ENCODE measurements at places on chromosomes 7 and 10.

DNA sequence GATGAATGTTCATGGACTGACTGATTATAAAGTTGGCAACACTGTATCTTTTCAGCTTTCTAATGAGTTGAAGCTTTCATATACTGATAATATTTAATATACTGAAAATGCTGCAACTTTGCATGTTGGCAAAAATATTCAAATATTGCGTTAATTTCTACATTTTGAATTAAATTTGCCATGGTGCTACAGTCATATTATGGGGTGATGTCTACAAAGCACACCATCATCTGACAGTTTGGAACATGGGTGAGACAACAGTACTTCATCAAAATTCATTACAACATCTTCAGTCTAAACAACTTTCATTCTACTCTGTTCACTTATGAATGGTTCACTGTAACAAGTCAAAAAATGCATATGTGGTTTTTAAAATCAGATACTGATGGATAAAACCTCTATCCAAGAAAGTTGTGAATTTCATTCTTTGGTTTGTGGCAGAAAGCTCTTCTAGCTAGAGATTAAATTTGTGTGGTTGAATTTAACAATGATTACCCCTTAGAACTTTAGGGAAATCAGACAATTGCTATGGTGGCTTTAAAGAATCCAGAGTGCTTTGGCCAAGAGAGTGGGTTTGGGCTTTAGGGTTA, 136.4 kb downstream of the TMEM26 start:
- DNase-seq: no peak

DNA sequence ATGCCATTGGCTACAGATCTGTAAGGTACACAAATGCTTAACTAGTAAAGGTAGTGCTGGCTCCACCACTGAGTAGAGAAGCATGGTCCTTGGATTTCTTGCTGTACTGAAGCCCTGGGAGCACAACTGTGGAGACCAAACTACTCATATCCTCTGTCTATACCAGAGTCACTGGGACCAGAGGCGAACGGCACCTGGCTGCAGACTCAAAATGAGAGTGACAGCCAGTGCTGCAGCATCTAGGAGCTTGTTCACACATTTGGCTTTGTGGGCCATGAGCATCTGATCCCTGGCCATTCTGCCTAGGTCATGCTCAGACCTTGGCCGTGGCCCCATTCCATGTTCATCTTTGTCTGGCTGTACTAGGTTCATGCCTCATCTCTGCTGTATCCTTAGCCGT, 31.9 kb downstream of the LRRC18 start:
- DNase-seq: peak; percentile 22

DNA sequence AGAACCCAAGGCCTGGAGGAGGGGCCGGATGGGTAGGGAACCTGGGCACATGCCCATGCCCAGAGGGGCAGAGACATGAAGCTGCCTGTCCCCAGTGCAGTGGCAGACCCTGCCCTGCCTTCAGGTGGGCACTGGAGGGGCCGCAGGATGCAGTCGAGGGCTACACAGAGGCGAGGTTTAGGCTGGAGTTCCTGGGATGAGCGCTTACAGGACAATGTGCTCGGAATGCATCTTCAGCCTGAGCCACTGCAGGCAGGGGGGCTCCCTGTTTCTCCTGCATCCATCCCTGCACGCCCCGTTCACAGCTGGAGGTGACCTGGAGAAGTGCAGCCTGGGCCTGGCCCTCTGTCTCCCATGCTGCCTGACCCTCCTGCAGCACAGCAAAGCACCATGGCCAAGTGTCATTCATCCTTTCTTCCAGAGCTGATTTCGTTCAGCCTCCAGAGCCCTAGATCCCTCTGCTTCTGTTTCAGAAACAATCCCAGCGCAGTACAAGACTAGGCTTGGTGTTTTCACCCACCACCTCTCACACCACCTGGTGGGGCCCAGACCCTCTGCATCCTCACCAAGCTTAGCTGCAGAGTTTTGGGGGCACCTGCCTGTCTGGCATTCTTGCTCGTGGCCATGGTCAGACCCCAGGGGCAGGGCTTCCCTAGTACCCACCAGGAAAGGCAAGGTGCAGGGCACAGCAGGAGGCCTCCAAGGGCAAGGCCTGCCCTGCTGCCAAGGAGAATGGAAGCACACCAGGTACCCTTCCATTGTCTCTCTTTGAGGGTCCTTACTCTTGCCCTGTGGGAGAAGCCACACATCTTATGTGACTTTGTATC, 311.9 kb downstream of the TCERG1L start:
- DNase-seq: no peak

- DNase-seq: no peak
These were observed 51.9 kb upstream of the CHST15 start for GRCh38 chr10:124145109-124145870.

- no peak for DNase-seq
These were observed 1.9 kb downstream of the BUB3 start for GRCh38 chr10:123156078-123156477.

DNA sequence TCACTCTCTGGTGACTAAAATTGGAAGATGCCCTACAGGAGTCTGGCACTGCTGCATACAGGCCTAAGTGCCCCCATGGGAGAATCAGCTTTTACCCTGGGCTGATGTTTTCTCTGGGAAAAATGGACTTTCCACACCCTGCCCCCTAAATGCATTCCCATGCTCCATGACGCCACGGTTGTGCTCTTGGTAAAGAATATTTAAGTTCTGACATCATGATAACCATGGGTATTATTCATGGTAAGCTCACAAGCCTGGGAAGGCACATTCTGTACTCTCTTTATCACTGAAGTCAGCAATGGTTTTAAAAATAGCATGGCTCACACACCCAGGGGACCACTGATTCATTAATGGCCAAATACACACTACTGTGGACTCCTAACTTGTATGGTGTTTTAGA, 43.4 kb downstream of the HIPK2 start:
- DNase-seq: no peak

DNA sequence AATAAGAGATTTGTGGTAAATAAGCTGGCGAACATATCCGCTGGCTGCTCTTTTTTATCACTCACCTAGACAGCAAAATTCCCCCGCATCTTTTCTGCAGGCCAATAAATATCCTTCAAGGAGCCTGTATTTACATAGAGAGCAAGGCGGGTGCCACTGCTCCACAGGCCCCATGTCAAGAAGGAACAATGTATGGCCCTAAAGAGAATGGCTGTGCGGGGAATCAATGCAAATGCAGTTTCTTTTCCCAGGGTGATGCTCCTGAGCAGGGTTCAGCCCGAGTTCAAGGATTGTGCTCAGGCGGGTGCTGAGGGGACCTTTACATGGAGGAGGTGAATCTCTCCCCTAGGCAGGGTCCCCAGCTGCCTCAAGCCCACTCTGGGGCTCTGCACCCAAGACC, 494.2 kb upstream of the ZMIZ1 start:
- DNase-seq: no peak

DNA sequence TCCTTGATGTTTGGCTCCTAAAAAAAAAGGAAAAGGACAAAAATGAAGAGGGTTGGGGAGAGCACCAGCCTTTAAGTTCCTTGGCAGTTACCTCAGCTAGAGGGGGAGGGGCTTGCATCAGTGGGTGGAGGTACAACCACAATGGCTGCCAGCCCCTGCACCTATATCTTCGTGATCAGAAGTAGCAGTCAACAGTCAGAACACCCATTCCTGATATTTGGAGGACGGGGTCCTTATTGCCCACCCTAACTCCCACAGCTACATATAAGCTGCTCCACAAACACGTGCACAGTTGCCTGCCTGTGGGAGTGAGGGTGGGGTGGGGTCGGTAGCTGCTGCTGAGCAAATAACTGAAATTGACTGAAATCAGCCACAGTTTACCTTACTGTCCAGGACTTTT, 26.2 kb downstream of the C1GALT1 start:
- no peak for DNase-seq

DNA sequence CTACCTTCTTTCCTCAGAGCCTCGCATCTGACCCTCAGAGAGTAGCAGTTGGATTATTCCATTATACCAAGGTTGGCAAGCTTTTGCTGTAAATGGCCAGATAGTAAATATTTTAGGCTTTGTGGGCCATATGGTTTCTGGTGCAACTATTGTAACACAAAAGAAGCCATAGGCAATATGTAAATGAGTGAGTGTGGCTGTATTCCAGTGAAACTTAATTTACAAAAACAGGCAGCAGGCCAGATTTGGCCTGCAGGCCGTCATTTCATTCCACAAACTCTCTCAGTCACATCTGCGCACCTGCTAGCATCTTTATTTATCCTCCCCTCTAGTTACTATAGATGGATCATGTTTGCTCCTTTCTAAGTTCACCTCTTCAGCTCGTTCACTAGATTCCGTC, 6.7 kb downstream of the ZNF518A start:
- DNase-seq: no peak

- DNase-seq: no peak
These were observed 284.1 kb downstream of the ABCA13 start for GRCh38 chr7:48455363-48455762.

GRCh38 chr7:70833726-70834125, 298.2 kb upstream of the GALNT17 start:
- DNase-seq: no peak

- DNase-seq: peak; percentile 9
These were observed 75.3 kb upstream of the AASS start for GRCh38 chr7:122219253-122219865.

GRCh38 chr7:144907577-144907976, 71.7 kb upstream of the TPK1 start:
- DNase-seq: peak; percentile 24

DNA sequence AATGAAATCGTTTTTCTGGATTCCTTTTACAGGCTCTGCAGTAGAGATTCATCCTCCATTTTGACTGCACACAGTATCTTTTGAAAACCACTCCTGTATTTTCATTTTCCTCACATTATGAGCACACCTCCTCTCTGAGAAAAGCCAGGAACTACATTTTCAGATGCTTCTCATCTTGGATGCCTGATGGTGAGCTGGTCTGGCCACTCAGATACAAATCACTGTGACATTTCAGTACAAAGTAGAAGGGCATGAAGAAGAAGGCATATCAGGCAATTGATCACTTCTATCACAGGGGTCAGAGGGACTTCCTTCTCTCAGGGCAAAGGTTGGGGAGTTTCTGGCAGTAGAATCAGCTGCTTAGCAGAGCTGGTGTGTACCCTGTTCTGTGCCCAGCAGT, 192.0 kb upstream of the POM121L12 start:
- no peak for DNase-seq

DNA sequence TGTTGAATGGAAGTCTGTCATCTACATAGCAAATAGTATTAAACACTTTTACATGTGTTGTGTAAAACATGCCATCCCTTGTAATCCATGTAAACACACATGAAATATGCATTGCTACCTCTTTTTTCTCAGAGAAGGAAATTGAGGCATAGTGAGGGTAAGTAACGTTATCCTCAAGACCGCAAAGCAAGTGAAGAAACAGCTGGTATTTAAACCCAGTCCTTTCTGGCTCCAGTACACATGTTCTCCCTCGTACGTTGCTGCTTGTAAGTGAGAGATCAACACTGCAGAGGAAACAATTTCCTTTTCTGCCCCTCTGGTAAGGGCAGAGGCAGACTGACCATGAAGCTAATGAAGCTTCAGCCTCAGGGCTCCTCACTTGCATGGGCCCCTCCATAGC, 28.5 kb downstream of the MAP3K8 start:
- no peak for DNase-seq

DNA sequence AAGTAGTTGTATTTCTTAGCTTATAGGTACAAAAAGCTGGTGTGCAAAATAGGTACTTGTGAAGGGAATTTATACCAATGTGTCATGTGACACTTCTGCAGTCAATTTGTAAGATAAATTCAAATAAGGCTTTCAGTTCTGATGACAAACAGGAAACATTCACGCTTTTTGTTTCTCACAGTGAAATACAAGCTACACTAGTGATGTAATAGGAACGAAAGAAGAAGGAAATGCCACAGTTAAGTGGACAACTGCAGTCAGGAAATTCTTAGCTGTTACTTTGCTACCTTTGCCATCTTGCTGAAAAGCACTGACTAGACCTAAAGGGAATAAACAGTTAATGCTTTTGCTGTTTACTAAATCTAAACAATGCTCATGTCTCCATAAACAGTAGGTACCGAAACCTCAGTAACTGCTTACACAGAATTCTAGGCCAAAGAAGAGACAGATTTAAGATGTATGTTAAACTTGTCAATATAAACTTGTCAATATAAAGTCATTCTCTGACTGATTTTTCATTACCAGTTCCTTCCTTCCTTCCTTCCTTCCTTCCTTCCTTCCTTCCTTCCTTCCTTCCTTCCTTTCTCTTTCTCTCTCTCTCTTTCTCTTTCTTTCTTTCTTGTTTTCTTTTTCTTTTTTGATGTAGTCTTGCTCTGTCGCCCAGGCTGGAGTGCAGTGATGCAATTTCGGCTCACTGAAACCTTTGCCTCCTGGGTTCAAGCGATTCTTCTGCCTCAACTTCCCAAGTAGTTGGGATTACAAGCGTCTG, 10.1 kb downstream of the OTUD1 start:
- peak; percentile 66 for DNase-seq
